ENCODE measurements at places on chromosomes 5 and 9.

DNA sequence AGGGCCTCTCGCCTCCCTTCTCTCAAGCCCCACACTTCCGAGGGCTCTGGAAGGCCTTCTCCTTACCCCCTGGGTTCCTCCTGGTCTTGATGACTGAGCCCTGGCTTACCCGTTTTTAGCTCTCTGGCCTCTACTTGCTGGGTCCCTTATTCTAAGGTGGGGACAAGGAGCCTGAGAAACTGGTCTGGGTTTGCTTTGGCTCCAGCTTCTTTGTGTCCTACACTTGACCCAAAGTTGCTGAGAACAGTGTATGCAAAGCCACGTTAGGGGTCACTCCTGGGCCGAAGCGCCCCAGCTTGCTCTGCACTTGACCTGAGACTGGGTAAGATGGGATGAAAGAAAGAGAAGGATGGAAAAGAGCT, 788 bp downstream of the ZNF346 start:
- no peak for DNase-seq

- no peak for DNase-seq
These were observed 137.2 kb downstream of the ARRDC3 start for GRCh38 chr5:91245871-91246270.

DNA sequence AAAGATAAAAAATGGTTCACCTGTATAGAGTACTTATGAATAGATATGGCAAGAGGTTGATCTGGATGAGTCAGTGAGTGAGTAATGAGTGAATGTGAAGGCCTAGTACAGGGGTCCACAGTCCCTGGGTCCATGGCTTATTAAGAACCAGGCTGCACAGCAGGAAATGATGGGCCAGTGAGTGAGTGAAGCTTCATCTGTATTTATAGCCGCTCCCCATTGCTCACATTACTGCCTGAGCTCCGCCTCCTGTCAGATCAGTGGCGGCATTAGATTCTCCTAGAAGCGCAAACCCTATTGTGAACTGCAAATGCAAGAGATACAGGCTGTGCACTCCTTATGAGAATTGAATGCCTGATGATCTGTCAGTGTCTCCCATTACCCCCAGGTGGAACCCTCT, 307.7 kb upstream of the ZNF608 start:
- DNase-seq, result no peak

DNA sequence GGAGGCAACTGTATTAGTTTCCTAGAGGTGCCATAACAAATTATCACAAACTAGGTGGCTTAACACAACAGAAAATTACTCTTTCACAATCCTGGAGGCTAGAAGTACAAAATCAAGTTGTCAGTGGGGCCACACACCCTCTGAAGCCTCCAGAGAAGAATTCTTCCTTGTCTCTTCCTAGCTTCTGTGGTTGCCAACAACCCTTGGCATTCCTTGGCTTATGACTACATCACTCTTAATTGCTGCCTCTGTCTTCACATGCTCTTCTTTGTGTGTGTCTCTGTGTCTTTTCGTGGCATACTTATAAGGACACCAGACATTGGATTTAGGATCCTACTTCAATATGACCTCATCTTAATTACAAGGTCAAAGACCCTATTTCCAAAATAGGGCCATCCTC, 327.5 kb downstream of the CHSY3 start:
- no peak for DNase-seq

DNA sequence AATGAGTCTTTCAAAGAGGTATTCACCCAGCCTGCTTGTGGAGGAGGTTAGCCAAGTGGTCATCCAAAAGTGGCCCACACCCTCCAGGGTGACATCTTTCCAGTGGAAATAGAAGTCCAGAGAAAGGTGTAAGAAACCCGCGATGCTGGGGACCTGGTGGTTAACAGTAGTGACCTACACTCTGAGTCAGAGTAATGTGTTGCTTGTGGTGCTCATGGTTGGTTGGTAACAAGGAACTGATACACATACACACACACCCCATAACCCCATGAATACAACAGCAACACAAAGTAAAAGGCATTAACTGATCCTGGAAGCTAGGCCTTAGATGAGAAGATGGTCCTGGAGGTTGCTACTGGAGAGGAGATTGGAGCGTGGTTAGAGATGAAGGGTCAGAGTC, 26.9 kb downstream of the MRPS30 start:
- no peak for DNase-seq

DNA sequence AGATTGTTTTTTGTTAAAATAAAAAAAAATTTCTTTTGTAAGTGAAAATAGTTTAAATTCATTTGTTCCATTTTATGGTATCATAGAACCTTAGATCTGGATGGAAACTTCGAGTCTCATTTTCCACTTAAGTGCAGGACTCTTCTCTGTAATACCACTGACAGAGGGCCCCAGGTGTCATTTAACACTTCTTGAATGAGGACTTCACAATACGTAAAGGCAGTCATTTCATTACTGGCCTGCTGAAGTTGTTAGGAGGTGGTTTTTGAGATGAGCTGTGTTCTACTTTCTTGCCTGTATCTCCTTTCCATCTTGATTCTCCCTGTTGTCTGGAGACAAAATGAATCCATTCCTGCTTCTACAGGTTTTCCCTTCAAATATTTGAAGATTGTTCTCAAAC, 455.3 kb downstream of the DMRT2 start:
- DNase-seq, result no peak

- DNase-seq, result peak; percentile 5
These were observed 46.2 kb downstream of the PCA3 start for GRCh38 chr9:76810377-76810957.

DNA sequence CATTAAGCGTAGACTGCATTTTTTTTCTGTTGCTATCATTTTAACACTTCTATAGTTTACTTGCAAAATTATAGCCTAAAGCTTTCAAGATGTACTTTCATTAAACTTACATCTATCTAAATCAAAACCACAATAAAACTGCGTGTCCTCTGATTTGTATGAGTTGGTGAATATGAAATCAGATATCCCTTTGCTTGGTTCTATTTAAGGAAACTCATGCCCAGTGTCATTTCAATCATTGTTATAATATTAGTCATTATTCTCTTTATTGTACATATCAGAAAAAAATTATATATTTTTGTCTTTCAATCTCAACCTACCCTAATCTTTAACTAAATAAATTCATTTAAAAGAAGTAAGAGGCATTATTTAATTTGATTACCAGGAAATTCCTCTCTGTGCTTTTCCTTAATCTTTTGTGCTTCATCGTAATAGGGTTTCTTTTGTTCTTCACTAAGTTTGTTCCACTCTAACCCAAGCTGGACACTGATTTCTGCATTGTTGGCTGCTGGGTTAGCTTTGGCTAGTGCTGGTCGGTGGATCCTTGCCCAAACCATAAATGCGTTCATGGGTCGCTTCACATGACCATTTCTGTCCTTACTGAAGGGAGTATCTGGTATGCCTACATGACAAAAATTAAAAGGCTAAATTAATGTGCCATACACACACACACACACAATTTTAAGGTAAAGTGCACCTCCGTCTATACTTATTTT, 3.8 kb downstream of the SOX30 start:
- DNase-seq, result no peak

- no peak for DNase-seq
These were observed 31.6 kb downstream of the DTWD2 start for GRCh38 chr5:118956727-118957126.

DNA sequence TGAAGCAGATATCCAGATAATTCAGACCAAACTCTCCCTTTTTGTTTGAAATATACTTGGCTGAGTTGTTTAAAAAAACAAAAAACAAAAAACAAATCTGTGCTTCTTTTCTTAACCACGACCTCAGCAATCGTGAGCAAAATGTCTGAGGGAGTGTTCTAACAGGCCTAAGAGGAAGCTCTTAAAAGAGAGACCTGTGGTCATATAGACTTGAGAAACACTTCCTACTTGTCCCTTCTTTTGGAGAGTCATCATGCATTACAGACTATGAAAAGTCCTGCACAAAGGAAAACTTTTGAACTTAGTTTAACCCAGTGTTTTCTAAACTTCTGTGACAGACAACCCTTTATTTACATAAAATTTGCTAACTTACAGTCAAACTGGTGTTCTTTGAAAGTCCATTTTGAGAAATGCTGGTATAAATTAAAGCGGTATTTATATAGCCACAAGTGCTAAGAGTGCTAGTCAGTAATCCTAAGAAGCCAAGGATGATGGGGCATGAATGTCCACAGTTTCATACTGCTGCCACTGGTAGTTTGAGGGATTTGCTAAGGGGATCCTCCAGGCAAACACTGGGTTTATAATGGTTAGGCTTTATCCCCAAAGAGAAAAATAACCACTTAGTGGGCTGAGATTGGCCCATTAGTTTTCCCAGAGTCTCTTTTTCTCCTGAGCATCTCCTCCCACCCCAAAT, 199.8 kb downstream of the LRRC70 start:
- no peak for DNase-seq

DNA sequence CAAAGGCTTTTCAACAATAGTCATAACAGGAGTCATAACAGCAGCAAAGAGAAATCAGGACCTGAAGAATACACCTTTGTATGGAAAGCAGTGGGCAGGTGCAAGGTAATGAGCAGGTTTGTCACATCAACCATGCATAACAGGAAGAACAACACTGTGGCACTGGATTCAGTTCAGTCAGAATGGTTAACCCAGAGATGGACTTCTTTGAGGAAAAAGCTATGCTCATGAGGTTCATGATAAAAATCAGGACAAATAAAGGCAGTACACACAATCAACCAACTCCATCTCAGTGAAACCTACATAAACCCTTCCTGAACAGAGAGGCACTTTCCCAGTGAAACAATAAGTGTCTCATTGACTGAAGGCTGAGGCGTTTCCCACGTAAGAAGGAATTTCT, 27.0 kb downstream of the ABITRAM start:
- no peak for DNase-seq

- DNase-seq, result no peak
These were observed 201.5 kb upstream of the MVB12B start for GRCh38 chr9:126125177-126125576.

GRCh38 chr9:127968042-127968441, 12.7 kb downstream of the EEIG1 start:
- DNase-seq, result no peak

- DNase-seq, result no peak
These were observed 144.4 kb downstream of the FSTL4 start for GRCh38 chr5:133467826-133468463.

- DNase-seq, result no peak
These were observed 72.8 kb downstream of the NIPSNAP3B start for GRCh38 chr9:104836767-104837166.

- peak; percentile 47 for DNase-seq
These were observed 7.3 kb downstream of the UBTD2 start for GRCh38 chr5:172276214-172276613.

DNA sequence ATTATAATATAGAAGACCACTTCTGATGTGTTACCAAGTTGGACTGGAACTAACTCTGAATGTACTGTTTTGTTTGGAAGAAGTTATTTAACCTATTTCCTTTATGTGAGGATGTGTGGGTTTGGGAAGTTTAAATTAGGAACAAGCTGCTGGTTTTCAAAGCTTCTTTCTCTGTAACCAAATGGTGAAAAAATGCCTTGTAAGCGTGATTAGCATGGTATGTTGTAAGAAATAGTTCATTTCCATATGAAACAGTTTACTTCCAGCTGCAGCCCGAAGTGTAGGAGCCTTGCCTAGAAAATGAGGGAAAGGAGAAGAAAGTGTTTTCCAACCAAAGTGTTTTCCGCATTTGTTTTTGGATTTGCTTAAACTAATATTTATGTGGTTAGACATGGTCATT, 36.0 kb downstream of the TTC1 start:
- no peak for DNase-seq

DNA sequence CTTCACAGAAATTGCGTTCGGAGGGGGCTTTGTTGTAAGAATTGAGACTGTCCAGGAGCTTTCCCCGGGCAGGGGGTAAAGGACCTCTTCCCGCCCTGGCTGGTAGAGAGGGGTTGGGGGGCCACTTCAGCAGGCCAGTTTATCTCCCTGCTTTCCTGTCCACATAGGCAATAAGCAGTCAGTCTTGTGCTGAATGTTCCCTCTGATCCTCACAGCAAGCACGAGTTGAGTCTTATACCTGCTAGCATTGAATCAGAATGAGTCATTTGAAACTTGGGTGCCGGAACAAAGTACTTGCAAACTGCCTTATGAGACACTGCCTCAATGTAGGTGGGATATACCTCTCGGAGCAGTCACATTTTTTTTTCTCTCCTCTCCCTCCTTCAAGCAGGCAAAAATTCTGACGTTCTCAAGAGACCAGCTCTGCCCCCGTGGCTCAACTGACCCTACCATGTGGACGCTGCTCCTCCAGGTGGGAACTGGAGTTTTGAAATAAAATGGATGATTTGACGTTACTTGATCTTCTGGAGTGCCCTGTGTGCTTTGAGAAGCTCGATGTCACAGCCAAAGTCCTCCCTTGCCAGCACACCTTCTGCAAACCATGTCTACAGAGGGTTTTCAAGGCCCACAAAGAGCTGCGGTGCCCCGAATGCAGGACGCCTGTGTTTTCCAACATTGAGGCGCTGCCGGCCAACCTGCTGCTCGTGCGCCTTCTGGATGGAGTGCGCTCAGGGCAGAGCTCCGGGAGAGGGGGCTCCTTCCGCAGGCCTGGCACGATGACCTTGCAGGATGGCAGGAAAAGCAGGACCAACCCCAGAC, 1.3 kb downstream of the SH3RF2 start:
- no peak for DNase-seq

DNA sequence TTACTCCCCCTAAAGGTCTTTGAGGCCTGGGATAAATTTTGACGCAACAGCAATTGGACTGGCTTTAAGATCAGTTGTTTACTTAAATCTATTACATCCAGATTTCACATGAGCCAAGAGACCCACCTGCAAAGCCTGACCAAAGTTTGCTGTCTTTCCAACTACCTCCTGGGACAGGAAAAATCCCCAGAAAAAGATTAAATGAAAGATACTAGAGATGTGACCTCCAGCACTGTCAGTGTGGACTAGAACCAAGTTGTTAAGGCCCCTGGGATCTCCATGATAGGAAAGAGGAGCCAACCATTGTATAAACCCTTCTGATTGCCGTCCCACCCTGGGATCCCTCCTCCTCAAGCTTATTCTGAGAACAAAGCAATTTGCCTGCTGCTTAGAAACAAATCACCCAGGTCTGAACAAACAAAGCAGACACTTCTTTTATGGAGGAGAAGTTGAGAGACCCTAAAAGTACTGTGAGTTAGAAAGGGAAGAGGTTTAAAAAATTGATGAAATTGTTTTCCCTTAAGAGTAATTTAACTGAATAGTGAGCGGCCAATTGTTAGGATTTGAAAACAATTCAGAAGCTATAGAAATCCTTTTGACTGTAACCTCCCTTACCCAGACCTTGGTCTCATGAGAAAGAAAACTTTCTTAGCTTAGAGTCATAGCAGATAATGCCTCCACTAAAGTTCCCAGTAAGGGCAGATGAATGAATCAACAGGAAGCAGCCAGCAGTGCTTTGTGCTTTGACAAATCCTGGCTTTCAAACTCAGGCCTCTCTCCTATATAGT, 255.2 kb downstream of the TMEM167A start:
- DNase-seq, result no peak

- DNase-seq, result no peak
These were observed 397.6 kb upstream of the IRX4 start for GRCh38 chr5:2280318-2280717.

GRCh38 chr9:119884438-119884837, 515.2 kb upstream of the BRINP1 start:
- no peak for DNase-seq

Measured in brain pericyte (primary cell).